ENCODE measurements at places on chromosomes 3 and 15.

GRCh38 chr3:66037986-66038369 is 740 bp downstream of the MAGI1 start:
- DNase-seq = no peak

- DNase-seq = no peak
These were observed 276.6 kb downstream of the UACA start for GRCh38 chr15:70486451-70487386.

DNA sequence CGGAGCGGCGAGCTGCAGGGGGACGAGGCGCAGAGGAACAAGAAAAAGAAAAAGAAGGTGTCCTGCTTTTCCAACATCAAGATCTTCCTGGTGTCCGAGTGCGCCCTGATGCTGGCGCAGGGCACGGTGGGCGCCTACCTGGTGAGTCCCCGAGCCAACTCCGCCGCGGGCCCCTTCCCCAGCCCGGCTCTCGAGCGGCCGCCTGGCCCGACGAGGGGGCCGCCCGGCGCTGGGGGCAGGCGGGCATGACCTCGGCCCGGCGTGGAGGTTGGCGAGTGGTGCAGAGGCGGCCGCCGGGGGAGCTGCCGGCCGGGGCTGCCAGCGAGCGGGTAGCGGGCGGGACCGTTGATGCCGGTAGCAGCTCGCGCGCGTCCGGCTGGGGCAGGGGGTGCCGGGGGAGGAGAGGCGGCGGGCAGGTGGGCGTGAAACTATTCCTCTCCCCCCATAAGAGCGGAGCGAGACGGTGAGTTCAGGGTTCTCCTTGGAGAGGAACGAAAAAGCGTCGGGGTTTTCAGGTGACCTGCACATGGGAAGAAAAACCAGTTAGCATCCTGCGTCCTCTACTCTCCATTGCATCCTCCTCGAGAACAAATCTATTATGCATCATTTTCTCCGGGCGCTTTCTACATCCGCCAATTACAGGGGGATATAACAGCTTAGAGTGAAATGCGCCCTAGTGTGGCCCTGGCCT is 585 bp downstream of the SLCO3A1 start:
- DNase-seq = no peak

- DNase-seq = no peak
These were observed 56.0 kb upstream of the KCNMB2 start for GRCh38 chr3:178480274-178480673.

GRCh38 chr3:174002543-174002942 is 605.0 kb downstream of the NLGN1 start:
- no peak for DNase-seq

DNA sequence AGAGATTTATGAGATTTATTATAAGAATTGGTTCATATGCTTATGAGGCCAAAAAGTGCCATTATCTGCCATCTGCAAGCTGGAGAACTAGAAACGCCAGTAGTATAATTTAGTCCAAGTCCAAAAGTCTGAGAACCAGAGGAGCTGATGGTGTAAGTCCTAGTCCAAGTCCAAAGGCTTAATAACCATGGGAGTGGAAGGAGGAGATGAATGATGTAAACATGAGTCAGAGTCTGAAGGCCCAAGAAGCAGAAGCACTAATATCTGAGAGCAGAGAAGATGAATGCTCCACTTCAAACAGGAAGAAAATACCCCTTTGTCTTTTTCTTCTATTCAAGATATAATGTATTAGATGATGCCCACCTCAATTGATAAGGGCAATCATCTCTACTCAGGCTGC is 185.7 kb downstream of the CGGBP1 start:
- no peak for DNase-seq

DNA sequence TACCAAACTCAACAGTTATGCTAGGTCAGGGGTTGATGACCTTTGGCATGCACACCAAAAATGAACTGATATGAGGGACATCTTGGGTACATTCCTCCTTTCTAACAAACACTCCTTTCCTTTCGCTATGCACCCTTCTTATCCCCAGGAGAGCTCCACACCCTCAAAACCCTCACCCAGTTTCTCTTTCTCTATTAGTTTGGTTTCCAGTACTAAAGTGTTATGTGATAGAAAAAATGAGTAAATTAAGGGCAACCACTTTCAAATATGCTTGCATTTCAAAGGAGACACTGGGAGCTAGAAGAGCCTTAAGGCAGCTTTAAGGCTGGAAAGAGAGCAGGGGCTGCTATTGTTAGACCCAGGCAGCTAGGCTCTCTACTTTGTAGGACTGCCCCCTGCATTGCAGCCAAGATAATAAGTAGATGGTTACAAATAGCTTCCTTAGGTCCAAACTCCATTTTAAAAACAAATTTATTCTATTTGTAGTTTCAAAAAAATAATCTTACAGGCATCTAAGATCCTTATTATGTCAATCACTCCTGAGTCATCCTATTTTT is 244.3 kb downstream of the ZIC1 start:
- no peak for DNase-seq

- DNase-seq = no peak
These were observed 75.0 kb downstream of the BFSP2 start for GRCh38 chr3:133474817-133475216.

DNA sequence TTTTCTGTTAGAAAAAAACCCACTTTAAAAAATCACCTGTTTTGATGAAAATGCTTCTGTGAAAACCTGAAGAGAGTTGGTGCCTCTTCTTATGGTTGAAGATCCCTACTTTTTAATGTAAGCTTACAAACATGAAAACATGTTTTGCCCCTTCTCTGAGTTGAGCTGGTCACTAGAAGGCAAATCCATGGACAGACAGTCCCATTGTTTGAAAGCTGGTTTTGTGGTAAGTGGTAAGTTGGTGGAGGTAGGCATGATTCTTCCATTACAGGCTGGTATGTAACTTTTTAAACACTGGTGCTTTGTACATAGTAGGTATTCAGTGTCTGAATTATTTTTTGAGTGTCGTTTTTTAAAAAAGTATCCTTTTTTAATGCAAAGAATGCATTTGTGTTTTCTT is 6.1 kb downstream of the ABHD5 start:
- no peak for DNase-seq

- DNase-seq = no peak
These were observed 339.0 kb downstream of the IL5RA start for GRCh38 chr3:2771193-2771592.

DNA sequence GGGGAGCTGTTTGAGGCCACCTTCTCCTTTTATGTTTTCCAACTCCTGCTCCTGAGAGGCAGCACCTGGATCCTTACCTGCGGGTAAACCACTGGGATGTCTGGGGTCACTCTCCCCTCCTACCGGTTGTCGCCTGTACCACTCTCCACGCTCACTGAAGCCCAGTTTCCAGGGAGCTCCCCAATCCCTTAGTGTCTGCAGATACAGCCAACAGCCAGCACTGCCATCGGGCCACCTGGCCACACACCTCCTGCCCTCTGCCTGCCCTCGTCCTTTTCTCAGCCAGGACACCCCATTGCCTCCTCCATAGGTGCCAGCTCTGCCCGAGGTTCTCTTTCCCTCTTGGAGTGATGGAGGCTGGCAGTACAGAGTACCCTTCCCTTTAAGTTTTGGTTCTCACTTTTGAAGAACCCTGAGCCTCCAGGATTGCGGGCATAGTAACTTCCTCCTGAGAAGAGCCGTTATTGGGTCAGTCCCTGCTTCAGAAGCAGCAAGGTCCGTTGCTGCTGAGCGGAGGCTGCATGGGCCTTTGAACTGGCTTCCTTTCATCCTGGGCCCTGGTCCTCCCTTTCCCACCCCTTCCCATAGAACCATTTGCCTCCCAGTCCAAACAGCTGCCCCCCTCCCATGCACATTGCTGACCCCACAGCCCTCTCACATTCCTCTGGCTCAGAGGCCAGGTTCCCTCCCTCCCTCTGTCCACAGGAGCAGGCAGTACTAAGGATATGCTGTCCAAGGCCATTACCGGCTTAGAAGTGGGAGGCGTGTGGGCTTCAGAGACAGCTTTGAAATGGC is 30.9 kb downstream of the ARNT2 start:
- DNase-seq = no peak

DNA sequence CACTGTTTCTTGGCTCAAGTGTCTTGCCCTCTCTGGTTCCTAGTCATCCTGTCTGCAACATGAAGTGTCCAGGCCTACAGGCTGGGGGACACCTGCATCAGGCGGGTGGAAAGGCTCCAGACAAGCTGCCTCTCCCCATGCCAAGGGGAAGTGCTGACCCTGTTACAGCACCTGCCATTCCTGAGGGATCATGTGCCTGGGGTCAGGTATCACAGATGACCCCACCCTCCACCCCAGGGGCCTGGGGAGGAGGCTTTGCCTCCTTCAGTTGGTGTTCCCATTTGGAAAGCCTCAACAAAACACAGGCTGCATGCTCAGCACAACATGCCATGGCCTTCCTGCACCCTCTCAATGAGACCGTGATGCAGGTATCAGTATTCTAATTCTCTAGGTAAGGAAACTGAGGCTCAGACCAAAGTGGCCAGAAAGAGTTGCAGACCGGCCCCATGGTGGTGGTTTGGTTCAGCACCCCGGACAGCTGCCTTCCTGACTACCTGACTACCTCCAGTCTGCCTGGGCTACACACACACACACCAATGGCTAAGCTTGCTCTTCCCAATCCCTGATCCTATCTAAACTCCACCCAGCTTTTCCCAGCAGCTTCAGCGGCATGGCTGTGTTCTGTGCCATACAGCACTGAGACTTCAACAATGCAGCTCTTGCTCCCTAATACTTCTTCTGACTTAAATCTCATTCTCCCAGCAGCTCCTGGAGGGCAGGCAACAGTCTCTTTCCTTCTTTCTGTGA is 69.7 kb upstream of the LINGO1 start:
- DNase-seq = no peak

Measured in NCI-H187 (cell line).